Kidney (tissue), 22 donors: ENCODE measurements at places on chromosomes 2 and 18. TPM values are rescaled to one million over a fixed set of nuclear protein-coding genes. Genes with fewer than 3 reads are reported as not detected.

GRCh38 chr2:20585359-20585709 is 65.6 kb downstream of the HS1BP3 start:
- H3K27me3 ChIP-seq = no peaks in the 10 kb centered on the region
- H3K27ac ChIP-seq = peak overlapping the region; percentile 93

GRCh38 chr2:231364961-231365810 is 30.3 kb upstream of the B3GNT7 start:
- H3K36me3 ChIP-seq = peaks cover 2% of the 10 kb centered on the region
- H3K27ac ChIP-seq = no peak overlapping the region
- no peaks in the 10 kb centered on the region for H3K27me3 ChIP-seq
- peak; percentile 57 for DNase-seq

- no peak overlapping the region for H3K27ac ChIP-seq
- no peaks in the 10 kb centered on the region for H3K36me3 ChIP-seq
- H3K27me3 ChIP-seq = no peaks in the 10 kb centered on the region
Observed at GRCh38 chr18:63758615-63759240, 16.5 kb upstream of the SERPINB7 start.

GRCh38 chr2:233056961-233057605 is 3.1 kb upstream of the INPP5D start:
- H3K27ac ChIP-seq = no peak overlapping the region
- H3K4me3 ChIP-seq = no peak overlapping the region
- no peaks in the 10 kb centered on the region for H3K4me1 ChIP-seq
- H3K36me3 ChIP-seq = no peaks in the 10 kb centered on the region

Gene RNF125
- polyA plus RNA-seq = 0.62 TPM

Gene DSC3
- polyA plus RNA-seq = not detected

GRCh38 chr2:214069254-214069653 is 341.6 kb upstream of the VWC2L start:
- DNase-seq = no peak
- no peak overlapping the region for H3K4me3 ChIP-seq
- H3K27ac ChIP-seq = no peak overlapping the region
- H3K36me3 ChIP-seq = no peaks in the 10 kb centered on the region
- H3K27me3 ChIP-seq = no peaks in the 10 kb centered on the region

DNA sequence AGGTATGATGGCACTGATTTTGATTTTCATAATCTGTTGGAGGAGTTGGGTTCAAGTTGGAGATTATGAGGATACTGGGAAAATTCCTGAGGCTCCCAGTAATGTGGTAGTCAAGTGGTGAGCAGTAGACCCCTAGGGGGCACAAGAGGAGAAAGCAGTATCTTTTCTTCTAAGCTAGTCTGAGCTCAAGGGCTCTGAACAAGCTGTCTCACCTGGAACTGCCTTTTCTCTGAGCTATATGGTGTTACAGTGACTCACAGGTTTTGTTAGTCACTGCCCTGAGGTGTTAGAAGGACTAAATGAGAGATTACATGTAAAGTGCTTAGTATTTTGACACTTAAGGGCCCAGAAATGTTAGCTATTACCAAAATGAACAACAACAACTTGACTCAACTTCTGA is 42.2 kb downstream of the CD302 start:
- DNase-seq = no peak
- H3K4me1 ChIP-seq = no peaks in the 10 kb centered on the region
- H3K4me3 ChIP-seq = no peak overlapping the region
- no peaks in the 10 kb centered on the region for H3K27me3 ChIP-seq
- H3K36me3 ChIP-seq = peaks cover 15% of the 10 kb centered on the region

Gene C2orf80
- polyA plus RNA-seq = not detected

DNA sequence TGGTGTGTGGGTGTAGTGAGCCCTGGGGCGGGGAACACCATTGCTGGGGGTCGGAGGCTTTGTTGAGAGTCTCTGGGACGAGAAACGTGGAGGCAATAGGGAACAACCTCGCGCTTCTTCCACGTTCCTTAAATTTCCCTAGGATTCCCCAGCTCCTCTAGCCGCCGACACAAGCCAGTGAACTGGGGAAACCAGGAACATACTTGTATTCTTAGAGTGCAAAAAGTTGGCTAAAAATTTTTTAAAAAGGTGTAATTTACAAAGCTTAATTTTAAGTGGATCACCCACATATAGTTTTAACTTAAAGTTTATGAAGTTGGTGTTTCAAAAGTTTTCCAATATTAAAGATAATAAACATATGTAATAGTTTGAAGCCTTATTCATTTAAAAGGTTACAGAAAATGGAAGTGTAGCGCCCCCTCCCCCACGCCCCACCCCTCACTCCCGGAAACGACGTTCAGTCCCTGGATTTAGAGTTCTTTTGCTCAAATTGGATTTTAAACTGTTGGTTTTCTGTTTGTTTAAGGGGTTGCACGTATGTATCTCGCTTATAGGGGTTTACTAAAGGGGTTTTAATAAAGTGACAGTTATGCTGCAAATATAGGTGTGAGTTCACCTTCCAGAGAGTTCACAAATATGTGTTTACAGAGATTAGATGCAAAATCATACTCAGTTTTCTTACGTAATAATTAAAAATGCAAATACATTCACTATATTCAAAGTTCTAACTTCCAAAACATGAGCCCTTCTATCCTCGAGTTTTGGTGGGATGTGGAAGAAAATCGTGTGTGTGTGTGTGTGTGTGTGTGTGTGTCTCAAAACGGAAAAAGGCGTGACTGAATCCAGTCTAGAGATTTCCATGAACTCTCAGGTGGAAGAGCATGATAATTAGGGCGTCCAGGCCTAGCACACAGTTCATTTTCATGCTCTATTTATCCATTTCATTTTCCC is 872 bp downstream of the DSG2 start:
- peak overlapping the region; percentile 78 for H3K27ac ChIP-seq
- DNase-seq = no peak
- H3K27me3 ChIP-seq = no peaks in the 10 kb centered on the region
- H3K4me1 ChIP-seq = no peaks in the 10 kb centered on the region
- no peaks in the 10 kb centered on the region for H3K36me3 ChIP-seq

Gene ACADL
- 15.7 TPM for polyA plus RNA-seq

Gene SP9
- polyA plus RNA-seq = not detected
